ENCODE measurements at places on chromosomes 12 and 14.
A peak's percentile ranks its signal among the peaks of the same experiment; 100 is the strongest.

DNA sequence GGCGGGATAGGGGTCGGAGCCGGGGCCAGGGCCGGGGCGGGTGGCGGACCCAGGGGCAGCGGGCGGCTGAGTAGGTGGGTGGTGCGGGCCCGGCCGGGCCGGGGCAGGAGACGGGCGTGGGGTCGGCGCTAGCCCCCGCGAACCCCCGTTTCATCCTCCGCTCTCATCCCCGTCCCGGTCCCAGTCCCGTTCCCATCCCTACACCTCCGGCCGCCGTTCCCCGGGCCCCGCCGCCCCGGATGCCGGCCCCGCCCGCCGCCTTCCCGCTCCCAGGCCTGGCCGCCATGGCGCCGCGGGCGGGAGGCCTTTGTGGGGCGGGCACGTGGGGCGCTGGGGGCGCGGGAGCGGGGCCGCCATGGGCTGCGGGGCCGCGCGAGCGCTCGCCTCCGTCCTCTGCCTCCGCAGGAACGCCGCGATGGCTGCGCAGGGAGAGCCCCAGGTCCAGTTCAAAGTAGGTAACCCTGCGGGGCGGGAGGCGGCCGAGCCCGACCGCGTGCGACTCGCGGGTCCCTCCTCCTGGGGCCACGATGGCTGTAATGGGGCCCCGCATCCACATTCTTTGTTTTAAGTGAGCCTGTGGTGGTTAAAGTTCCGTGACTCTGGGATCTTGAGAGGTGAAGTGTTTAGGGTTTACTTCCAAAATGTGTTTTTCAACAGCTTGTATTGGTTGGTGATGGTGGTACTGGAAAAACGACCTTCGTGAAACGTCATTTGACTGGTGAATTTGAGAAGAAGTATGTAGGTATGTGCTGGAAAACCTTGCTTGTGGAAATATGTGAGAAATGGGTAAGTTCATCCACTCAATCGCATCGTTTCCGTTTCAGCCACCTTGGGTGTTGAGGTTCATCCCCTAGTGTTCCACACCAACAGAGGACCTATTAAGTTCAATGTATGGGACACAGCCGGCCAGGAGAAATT lies 572 bp downstream of the RAN start:
- no peak for DNase-seq

GRCh38 chr12:102413396-102413795 lies 67.0 kb downstream of the IGF1 start:
- DNase-seq = no peak

GRCh38 chr12:17928708-17929366 lies 161.2 kb downstream of the RERGL start:
- DNase-seq = peak; percentile 91

DNA sequence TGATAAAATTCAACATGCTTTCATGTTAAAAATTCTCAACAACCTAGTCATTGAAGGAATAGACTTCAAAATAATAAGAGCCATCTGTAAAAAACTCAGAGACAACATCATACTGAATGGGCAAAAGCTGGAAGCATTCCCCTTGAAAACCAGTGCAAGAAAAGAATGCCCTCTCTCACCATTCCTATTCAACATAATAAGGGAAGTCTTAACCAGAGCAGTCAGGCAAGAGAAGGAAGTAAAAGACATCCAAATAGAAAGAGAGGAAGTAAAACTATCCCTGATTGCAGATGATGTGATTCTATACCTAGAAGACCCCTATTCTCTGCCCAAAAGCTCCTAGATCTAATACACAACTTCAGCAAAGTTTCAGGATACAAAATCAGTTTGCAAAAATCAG lies 52.9 kb downstream of the APOBEC1 start:
- no peak for DNase-seq
